ENCODE measurements at places on chromosomes 12 and 14. TPM values are rescaled to one million over a fixed set of nuclear protein-coding genes. Genes with fewer than 3 reads are reported as not detected.

DNA sequence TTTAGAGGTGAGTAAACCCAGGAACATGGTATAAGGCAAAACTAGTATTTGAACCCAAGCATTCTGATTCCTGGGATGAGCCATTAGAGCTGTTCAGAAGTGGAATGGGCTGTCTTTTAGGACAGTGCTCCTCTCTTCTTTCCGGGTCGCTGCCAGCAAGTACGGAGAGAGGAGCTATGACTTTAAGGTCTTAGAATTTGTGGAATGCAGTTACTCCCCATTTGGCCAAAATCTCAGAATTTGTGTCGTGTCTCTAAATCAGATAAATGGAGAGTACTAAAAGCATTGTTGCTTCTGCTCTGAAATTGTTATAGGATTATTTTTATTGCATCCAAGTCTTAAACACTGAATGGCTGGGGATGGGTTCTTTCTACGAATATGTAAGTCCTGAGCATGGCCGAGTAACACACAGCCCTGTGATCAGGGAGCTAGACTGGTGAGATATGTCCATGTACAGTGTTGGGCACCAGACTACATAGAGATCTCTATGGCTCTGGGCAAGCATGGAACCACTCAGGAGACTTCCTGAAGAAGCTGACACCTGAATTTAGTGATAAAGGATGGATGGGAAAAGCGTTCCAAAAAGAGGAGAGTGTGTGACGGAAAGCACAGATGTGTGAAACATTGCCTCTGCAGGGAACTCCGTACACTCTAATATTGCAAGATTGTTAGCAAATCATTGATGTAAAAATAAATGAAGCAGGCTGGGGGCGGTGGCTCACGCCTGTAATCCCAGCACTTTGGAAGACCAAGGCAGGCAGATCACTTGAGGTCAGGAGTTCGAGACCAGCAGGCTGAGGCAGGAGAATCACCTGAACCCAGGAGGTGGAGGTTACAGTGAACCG, 184.7 kb downstream of the SRGAP1 start:
- DNase-seq: no peak

GRCh38 chr12:53971129-53971528, 1.8 kb upstream of the HOXC11 start:
- DNase-seq: no peak

GRCh38 chr12:102757154-102757881, 159.7 kb downstream of the PAH start:
- DNase-seq: no peak

GRCh38 chr12:24226745-24227350, 277.4 kb upstream of the SOX5 start:
- no peak for DNase-seq

DNA sequence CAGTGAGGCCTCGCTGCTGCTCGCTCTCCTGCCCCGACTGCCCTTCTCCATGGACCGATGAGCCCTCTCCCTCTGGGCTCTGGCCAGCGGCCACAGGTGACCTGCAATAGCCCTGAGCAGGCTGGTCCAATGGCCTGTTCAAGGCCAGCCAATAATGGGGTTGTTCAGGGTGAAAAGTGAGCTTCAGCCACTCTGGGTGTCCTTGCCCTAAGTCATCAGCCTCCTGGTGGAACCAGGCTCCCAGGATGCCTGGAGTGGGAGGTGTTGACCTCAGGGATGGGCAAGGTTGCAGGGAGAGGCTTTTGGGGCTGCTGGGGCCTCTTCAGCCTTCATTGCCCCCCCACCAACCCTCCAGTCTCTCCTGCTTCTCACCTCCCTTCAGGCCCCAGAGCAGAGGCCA, 79.7 kb downstream of the RFLNA start:
- DNase-seq: no peak

DNA sequence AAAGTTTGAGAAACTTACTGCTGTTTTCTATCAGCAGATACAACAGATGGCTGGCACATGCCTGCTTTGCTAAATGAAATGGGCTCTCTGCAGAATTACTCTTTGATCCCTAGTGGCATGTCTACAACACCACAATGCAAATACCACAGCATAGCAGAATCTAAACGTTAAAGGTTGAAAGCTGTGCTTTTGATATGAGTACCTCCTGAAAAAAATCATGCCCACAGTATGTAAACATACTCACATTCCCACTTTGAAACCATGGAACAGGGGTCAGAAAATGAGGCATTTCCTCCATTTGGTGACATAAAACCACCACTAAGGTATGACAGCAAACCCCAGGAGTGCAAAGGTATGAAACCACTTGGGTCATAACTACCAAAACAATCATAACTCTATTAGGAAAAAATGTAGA, 7.5 kb downstream of the WIF1 start:
- DNase-seq: no peak

- DNase-seq: no peak
Measured at GRCh38 chr12:15244926-15245325, 23.7 kb upstream of the RERG start.

DNA sequence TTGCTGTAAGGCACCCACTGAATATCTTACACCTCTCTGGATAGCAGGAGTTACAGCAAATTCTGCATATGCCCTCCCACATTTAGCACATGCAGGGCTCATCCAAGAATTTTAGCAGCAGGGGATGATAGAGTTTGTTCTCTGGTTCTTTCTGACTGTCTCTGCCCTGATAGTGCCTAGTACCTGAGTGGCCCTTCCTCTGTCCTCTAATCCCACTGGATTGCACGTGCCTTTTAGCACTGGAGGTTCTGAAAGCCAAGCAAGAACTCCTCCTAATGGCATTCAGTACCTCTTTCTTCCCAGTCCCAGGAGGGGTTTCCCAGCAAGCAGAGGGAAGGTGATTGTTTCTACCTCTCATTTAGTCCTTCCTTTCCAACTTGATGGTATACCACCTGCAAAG, 406.4 kb downstream of the ZFP36L1 start:
- no peak for DNase-seq

DNA sequence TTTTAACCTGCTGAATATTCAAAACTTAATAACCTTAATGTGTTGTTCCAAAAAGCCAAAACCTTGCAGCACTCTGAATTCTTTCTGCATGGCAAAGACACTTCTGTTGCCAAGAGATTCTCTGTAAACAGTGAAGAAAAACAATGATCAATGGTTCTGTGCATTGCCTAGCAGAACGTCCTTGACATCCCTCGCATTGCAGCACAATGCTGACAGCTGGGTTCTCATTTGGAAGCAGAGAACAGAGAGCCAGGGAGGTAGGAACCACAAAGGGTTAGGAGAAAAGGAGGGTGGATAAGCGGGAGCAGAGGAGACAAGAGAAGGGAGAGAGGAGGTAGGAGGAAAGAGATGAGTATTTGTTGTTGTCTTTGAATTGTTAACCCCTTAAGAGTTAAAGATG, 501.1 kb downstream of the NAV3 start:
- DNase-seq: no peak

- DNase-seq: peak; percentile 88
Measured at GRCh38 chr14:21068521-21069387, 1.4 kb upstream of the ARHGEF40 start.

- DNase-seq: no peak
Measured at GRCh38 chr12:130280742-130281141, 56.9 kb upstream of the PIWIL1 start.

- DNase-seq: no peak
Measured at GRCh38 chr14:56318393-56319115, 200.3 kb downstream of the PELI2 start.

GRCh38 chr12:18429366-18429765, 168.0 kb downstream of the PIK3C2G start:
- no peak for DNase-seq

- DNase-seq: no peak
Measured at GRCh38 chr14:58777541-58777979, 139.8 kb downstream of the DACT1 start.

Gene PPP1R1A
- total RNA-seq: 184 TPM

Gene BICDL1
- total RNA-seq: 0.39 TPM

Gene PRIMA1
- 1.3 TPM for total RNA-seq

Gene OR6C2
- not detected for total RNA-seq

Gene INHBC
- total RNA-seq: not detected

Gene RECQL
- total RNA-seq: 34.1 TPM

Gene IRAK3
- total RNA-seq: 58.9 TPM

Gene GLIPR1L1
- total RNA-seq: not detected

Gene KLRB1
- 0.39 TPM for total RNA-seq

All from mesenteric fat pad (tissue), 1 donor.